ENCODE measurements at places on chromosomes 3 and 15.

DNA sequence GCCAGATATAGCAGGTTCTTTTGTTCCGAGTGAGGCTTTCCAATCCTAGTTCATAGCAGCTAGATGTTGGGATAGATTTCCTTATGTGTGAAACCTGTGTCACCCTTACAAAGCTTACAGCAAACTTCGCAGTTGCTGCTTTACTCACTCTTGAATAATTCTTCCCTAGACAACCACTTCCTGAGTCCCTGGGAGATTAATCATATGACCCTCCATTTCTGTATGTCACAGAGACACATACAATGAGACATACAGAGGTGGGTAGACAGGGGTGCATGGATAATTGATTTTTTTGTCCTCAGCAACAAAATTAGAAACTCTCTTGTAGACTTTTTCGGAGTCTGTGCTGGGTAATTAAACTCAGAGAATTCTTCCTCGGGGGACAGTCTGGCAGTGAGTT is 163.2 kb downstream of the NSUN3 start:
- DNase-seq: peak; percentile 83

- no peak for DNase-seq
Observed at GRCh38 chr3:62676689-62677271, 198.4 kb downstream of the CADPS start.

DNA sequence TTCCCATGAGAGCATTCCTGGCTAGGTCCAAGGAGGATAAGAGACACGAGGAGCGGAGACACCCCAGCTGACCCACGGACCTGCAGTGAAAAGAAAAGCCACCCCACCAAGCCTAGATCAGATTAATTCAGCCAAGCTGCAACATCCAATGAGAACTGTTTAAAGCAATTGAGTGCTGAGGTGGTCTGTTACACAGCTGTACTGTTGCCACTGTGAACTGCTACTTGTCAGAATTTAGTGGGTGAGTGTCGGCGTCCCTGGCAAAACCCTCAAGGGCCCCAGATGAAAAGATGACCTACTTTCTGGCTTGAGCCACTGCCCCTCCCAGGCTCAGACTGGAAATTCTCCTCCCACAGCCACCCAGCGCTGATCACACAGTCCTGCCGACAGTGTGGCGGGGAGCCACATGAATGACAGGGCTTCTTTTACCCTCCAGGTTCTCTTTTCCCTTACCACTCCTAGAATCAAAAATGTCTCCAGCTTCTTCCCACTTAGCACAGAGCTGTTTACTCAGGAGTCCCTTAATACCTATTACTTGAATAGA is 26.4 kb upstream of the KBTBD12 start:
- no peak for DNase-seq

DNA sequence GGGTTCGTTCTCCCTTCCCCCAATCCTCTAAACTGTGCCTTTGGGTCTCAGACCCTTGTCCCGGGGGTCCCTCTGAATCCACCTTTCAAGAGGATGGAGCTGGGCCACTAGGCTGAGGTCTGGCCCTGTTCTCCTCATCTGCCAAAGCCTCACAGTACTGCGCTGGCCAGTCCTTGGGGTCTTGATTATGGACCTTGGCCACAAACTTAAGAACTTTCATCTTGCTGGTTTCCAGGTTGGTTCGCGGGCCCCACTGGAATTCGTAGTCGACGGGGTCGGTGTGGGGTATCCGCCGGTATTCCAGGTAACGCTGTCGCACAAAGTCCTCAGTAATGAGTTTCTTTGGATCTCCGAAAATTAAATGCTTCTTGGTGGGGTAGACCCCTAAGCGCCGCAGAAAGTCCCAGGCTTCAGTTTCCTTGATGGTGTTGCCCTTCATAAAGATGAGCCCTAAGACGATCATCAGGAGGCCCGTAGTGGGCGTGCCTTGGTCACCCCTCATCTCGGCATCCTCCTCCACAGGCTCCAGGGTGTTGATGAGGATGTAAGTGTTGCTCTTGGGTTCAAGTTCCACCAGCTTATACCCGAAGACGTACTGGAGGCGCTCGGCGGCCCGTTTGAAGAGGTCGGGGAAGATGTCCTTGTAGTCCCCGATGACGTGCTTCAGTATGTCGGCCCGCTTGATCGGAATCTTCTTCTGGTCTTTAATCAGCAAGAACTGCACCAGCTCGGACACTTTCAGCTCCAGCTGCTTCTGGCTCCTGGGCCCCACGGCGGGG is 727 bp downstream of the NSMCE3 start:
- peak; percentile 28 for DNase-seq

- peak; percentile 32 for DNase-seq
Observed at GRCh38 chr3:9398700-9399336, 1.4 kb downstream of the SETD5 start.

- DNase-seq: no peak
Observed at GRCh38 chr3:72460205-72461174, 387.8 kb downstream of the SHQ1 start.

GRCh38 chr3:115553796-115554486 is 69.4 kb upstream of the GAP43 start:
- peak; percentile 20 for DNase-seq

- peak; percentile 63 for DNase-seq
Observed at GRCh38 chr3:194573680-194574437, 59.4 kb downstream of the TMEM44 start.

- peak; percentile 9 for DNase-seq
Observed at GRCh38 chr15:33425142-33425541, 114.4 kb downstream of the RYR3 start.

GRCh38 chr3:124516333-124516732 is 213.9 kb upstream of the UMPS start:
- DNase-seq: no peak

DNA sequence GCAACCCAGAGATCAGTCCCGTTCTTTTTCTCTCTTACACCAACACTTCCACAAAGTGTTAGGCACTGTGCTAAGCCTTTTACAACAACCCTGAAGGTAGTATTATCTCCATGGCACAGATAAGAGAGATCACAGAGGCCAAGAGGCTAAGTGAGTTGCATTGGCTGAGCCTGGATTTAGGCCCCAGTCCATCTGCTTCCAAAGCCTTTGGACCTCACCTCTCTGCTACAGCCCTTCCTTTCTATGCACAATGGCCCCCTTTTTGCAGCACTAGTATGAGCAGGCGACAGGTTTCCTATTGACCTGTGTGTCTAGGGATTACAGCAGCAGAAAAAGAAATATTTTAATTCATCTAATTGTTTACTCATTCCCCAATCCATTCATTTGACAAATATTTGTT is 76.2 kb downstream of the CRYGS start:
- no peak for DNase-seq

DNA sequence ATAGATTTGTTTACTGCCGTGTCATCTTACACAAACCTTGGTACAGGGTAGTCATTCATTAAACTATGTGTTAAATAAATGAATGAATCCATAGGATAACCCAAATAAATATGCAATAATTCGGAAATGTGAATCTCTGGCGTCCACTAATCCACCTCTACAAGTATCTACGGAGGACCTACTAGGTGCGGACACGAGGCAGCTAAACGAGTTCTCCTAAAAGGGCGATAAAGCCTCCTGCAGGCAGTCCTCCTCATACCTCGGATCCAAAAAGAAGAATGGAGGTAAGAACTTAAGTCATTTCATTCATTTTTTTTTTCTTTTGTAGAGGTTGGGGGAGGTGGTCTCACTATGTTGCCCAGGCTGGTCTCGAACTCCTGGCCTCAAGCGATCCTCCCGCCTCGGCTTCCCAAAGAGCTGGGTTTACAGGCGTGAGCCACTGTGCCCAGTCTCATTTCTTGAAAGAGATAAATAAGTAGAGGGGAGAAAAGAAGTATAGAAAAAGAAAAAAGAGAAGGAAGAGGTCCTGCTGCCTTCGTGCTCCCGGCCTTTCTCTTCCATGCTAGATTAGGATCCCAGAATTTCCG is 706 bp upstream of the RPL35A start:
- DNase-seq: no peak

DNA sequence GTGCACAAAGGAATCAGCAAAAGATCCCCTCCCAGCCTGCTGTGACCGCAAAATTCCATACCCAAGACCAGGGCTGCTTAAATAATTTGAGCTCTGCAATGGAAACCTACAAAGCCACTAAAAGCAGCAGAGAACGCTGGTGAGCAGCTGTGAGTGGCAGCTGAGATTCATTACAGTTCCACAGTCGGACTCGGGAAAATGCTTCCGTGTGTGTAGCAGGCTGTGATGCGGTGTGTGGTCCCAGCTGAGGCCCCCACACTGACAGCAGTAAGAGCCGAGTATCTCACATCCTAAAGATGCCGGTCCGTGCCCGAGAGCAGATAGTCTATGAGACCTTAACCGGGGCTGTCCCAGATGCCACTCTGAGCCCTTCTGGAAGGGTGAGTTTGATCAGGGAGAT is 37.4 kb downstream of the TM2D3 start:
- peak; percentile 24 for DNase-seq

- peak; percentile 86 for DNase-seq
Observed at GRCh38 chr3:24196526-24196925, 251.4 kb downstream of the NR1D2 start.
